ENCODE measurements at places on chromosomes 5 and 9. TPM values are rescaled to one million over a fixed set of nuclear protein-coding genes. Genes with fewer than 3 reads are reported as not detected.

DNA sequence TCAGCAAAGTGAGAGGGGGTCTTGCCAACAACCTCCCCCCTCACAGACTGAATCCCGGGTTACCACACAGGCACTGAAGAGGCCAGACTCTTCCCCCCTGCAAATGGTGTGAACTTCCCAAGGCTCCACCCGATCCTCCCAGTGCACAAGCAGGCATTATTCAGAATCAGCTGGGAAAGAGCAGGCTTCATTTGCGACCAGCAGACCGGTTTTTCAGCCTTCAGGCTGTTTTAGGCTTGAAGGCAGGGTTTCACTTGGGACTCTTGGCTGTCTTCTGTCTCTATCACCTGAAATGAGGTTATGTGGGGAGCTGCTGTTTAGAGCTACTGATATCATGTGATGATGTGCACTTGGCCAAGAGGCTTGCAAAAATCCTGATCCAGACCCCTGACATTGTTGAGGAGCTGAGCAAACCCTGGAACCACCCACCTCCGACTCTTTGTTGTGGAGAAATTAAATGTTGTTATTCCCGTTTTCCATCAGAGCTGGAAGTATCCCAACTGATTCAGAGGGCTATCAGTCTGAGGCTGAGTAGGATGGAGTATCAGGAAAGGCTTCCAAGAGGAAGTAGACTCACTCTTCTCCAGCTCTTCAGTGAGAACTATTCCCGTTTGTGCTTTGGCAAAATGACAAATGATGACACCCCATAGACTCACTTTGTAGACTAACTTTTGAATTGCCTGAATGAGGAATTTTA is 63.3 kb upstream of the ZFR start:
- peak; percentile 84 for DNase-seq

- DNase-seq = no peak
Observed at GRCh38 chr5:122844136-122844909, 1.1 kb upstream of the SNX24 start.

GRCh38 chr9:92652461-92652860 is 17.5 kb downstream of the IPPK start:
- no peak for DNase-seq

DNA sequence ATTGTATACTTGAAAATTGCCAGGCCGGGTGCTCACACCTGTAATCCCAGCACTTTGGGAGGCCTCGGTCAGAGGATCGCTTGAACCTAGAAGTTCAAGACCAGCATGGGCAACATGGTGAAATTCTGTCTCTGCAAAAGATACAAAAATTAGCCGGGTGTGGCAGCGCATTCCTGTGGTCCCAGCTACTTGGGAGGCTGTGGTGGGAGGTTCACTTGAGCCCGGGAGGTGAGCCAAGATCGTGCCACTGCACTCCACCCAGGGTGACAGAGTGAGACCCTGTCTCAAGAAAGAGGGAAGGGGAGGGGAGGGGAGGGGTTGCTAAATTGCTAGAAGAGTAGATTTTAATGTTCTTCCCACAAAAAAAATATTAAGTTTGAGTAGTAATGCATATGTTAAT is 53.2 kb downstream of the FNBP1 start:
- DNase-seq = no peak

DNA sequence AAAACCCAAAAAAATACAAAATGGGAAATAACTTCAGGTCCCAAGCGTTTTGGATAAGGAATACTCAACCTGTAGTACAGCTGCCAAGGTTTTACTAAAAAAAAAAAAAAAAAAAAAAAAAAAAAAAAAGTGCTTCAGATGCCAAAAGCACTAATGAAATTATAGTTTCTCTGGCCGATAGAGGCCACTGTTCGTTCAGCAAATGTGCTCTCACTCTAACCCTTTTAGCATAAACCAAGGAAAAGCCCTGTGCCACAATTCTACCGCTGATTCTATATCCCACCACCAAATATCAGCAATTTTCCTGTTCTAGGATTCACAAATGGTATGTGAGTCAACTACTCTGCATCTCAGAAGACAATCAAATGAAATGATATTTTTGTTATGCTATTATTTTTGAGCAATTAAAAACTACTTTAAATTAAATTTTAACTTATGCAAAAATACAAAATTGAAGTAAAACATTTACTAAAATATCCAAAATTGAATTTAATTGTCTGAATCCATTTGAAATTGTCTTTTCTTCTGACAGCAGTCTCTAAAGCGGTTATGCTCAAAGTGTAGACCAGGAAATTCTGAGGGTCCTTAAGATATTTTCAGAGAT is 79.8 kb downstream of the RICTOR start:
- DNase-seq = no peak

DNA sequence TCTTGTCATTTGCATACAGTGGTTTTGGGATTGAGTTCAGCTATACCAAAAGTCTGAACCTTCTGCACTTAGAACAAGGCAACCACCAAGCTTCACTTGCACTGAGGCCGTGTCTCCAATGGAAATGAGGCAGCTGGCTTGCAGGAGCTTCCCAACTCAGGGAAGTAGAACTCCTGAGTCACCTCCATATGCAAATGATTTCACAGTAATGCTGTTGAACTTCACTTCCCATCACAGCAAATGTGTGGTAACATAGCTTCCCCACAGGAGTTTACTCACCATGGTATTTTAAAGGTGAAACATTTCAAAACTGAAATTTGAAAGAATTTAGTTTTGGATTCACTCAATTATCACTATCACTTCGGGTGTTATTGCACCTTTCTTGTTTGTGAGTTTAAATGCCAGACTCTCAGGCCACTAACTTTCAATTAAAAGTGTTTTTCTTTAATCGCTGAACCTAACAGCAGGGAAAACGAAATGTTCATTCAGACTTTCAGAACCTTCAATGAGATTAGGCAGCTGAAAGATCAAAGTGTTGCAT is 9.0 kb downstream of the CD274 start:
- DNase-seq = no peak

DNA sequence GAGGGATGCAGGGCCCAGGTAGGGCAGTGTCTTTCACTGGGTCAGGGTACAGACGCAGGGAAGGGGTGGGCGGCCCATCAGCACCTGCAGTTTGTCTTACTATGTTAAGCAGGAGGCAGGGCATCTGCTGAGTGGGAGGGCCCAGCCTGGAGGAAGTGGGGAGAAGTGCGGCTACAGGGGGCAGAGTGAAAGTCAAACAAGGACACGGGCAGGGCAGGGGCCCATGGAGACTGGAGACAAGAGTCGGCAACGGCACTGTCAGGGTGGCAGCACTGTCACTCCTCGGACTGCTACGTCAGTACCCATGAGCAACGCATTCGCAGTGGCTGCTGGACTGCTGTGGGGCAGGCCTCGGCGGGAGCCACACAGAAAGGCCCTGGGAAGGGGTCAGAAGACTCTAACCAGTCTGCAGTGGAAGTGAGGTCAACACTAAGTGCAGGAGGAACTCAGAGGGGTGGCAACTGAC is 19.7 kb downstream of the CAMSAP1 start:
- DNase-seq = no peak

DNA sequence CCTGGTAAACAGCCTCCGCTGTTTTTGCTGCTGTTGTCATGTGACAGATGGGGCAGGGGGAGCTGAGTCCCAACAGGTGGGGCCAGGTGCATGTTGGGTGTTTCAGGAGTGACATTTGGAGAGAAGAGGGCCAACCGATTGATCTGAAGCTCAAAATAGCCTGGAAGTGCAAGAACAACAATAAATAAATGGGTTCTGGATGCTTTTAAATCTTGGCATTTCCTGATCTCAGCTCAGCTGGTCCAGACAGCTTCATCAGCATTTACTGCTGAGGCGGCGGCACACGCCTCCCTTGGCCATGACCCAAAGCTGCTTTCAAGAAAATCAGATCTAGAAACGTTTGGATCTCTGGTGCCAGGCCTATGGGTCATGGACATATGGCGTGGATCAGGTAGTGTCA is 70.5 kb downstream of the PPARGC1B start:
- no peak for DNase-seq

DNA sequence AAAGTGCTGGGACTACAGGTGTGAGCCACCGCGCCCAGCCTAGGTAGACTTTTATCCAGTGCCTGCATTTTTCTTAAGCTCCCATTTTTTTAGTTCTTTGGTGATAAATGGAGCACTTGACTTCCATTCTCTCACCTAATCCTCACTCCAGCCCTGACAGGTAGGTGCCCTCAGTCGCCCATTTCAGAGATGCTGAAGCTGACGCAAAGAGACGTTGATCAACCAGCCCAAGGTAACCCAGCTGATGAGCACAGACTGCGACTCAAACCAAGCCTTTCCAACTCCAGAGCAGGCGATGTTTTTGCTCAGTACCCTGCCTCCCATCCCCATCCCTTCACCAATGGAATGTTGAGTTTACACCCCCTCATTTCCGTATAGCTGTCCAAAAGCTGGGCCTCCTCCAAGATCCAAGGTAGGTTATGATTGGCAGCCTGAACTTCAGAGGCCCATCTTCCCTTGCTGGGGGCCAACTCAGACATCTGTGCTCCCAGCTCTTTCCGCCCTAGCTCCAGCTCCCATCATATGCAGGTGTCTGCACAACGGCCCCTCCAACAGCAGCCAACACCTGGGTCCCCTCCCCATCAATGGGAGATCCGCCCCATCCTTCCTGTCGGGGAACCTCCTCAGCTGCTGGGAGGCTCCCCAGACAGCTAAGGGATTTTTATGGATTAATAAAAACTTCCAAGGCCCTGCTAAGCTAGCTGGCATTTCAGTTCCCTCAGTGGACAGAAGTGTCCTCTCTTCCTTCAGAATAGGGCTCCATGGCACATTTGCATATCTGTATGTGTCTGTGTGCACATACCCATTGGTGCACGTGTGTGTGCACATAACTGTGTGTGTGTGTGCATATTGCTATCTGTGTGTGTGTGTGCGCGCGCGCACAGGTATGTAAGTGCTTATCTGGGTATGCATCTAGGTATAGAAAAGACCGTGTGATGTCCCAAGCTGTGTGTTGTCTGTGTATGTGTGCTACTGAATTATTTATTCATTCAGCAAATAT is 39.3 kb upstream of the VDAC1 start:
- no peak for DNase-seq

GRCh38 chr5:177592905-177593304 is 902 bp downstream of the TMED9 start:
- no peak for DNase-seq

- DNase-seq = peak; percentile 77
Observed at GRCh38 chr9:129328355-129329042, 150.4 kb upstream of the IER5L start.

DNA sequence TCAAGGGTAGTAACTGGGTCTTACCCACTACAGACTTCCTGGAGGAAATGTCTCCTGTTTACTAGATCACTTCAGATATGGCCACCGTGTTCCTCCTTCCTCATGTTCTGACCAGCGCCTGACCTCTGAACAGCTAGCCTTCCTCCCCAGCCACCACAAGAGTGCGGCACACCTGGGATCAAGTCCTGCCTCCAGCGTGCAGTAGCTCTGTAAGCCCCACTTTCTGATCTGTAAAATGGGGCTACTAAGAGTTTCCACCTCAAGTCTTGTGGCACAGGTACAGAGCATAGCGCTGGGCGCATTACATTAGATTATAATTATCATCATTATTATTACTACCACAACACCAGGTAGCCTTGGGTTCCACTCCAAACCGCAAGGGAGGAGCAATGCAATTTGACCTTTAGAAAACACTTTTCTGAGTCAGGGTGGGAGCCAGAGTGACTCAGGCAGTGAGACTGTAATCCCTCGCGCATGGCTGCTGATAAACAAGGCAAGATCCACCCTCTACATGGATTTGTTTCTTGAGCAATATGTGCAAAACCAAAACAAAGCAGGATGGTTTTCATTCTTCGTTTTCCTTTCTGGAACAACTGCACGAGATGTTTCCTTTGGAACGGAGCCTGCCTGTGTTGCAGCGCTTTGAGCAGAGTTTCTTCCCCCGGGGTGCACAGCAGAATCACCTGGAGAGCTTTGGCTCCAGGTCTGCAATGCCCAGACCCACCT is 65.0 kb upstream of the ANGPTL2 start:
- DNase-seq = peak; percentile 95

DNA sequence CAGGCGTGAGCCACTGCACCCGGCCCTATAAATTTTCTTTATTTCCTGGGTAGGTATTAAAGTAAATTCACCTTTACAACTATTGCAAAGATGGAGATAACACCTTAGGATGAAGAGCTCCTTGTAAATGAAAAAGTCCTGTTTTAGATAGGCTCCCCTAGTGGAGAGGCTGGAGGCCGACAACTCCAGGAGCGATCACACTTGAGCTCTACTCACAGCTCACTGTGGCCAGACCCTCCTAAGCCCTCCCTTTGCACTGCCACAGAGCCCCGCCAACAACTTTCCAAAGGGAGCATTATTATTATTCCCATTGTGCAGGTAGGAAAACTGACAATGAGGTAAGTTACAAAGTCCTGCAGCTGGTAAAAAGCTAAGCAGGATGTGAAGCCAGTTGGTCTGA is 139.1 kb upstream of the ERCC6L2 start:
- no peak for DNase-seq

DNA sequence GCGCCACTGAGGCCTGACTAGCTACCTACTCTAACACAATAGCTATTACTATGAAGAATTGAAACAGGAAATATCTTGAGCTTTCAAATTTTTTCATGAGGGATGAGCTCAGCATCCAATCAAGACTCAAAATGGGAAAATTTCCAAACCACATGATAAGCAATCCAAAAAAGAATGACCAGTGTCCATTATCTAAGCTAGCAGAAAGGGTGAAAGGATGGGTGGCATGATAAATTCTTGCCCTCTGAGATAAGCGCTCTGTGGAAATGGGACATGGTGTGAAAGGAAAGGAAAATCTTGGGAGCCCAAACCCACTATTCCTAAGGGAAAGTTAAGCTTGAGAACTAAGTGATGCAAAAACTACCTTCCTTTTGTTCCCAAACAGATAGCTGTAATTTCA is 170.2 kb upstream of the NREP start:
- no peak for DNase-seq

GRCh38 chr9:98080780-98081179 is 24.2 kb downstream of the NANS start:
- DNase-seq = no peak

- DNase-seq = no peak
Observed at GRCh38 chr5:168106008-168106761, 185.3 kb upstream of the WWC1 start.

GRCh38 chr5:96709152-96709821 is 47.1 kb downstream of the CAST start:
- no peak for DNase-seq

The MYMK gene
- total RNA-seq = 0.89 TPM

The SLC23A1 gene
- total RNA-seq = 0.30 TPM

The IL33 gene
- total RNA-seq = 28.1 TPM

The STK32A gene
- total RNA-seq = 5.0 TPM

The TPPP gene
- 1.1 TPM for total RNA-seq

The SPATA31A3 gene
- total RNA-seq = not detected

The NCS1 gene
- 7.6 TPM for total RNA-seq

The GARIN3 gene
- not detected for total RNA-seq

The PCDHA10 gene
- 0.20 TPM for total RNA-seq

All from skin of body (tissue), 3 donors.